ENCODE measurements at places on chromosomes 2 and 18.

GRCh38 chr2:10452312-10452711, 4.2 kb upstream of the ODC1 start:
- DNase-seq = no peak

DNA sequence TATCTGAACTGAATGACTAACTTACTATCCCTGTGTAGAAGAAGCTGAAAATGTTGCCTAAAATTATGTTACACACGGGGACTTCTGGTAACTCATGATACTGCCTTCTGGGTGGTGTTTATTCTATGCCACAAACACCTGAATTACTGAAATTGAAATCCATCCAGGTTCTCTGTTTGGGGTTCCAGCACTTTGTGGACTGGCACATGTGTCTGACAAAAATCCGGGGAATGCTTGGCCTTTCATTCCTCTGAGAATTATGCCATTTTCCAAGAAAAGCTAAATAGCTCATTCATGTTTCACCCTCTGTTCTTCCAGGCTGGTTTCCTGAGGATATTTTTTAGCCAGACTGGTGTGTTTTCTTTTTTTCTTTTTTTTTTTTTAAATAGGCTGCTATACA, 59.5 kb upstream of the POU3F3 start:
- DNase-seq = no peak

- DNase-seq = no peak
Measured at GRCh38 chr2:29576231-29576630, 345.2 kb downstream of the ALK start.

DNA sequence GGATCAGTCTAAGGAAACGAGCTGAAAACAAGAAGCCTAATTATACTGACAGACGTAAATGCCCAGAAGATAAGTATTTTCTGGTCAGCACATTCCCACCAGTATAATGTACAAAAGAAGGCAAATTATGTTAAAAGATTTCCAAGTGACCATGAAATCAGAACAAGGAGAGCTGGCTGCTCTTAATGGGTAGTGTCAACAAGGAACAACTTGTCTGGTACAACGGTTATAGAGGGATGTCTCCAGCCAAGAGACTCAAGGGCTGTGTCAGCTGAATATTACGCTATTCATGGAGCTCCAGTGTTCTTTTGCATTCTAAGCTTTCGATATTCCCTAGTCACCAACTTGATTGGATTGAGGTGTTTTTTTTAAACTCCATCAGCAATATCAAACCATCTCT, 8.6 kb upstream of the L3MBTL4 start:
- DNase-seq = no peak

- DNase-seq = no peak
Measured at GRCh38 chr2:71078624-71079023, 10.2 kb downstream of the NAGK start.

DNA sequence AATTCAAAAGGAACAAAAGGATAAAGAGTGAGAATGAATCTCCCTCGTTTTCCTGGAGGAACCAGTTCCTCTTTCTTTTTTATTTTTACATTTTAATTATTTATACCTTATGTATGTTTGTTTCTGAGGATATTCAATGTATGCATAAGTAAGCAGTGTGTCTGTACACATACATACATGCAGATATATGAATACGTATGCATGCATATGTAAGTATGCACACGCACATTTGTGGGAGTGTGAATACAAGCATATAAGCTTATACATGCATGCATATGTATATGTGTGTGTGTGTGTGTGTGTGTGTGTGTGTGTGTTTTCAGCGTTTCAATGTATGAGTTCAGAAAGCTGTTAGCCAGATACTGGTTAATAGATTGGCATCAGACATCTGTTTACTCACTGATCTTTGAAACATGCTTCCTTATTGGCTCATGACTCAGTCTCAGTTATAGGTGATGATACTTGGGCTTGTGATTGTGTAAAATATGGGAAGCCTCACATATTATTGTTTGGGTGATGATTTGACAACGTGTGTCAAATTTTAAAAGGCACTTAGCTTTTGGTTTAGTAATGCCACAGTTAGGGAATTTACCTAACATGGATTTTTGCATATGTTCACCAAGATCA, 279.7 kb upstream of the TRIB2 start:
- no peak for DNase-seq

- DNase-seq = no peak
Measured at GRCh38 chr2:159902722-159903121, 104.7 kb upstream of the CD302 start.

DNA sequence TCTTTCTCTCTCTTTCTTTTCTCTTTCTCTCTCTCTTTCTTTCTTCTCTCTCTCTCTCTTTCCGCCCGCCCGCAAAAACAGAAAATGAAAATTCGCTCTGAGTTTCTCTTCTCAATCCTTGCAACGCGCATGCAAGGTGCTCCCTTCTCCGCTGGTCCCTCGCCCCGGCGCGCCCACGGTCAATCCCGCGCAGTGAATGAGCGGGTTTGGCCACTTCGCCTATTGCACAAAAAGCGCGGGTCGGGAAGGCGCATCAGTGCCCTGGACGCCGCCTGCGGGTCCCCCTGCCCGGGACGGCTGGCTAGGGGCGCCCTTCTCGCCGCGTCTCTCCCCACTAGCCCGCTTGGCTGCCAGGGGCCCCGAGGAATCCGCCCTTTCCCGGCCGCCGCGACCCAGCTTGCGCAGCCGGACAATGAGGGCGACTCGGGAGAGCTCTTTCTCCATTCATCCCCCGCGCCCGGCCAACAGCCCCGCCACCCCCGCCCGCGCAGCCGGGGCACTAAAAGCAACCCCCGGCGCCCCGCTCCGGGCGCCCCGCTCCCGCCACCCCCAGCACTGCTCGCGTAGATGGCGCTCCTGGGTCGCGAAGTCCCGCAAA, 706 bp downstream of the LAMA1 start:
- DNase-seq = no peak

DNA sequence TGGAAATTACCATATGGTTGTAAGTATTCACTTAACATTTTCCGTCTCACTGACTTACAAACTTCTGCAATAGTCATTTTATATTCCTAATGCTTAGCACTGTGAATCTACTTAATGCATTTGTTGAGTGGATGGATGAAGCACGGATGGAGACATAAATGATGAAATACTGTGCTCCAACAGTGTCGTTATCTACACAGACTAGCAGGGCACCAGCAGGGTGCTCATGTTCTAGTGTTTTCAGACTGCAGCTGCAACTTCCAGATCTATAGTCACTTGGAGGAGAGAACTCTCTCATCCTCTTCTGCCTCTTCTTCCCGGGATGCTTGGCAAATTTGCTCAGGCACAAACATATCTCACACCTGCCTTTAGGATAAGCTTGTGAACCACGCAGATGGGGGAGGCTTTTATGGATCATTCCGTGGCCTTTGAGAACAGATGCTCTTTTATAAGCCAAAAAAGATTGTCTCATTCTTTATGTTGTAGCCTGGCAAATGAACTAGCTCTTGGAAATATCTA, 797.7 kb downstream of the MBD2 start:
- no peak for DNase-seq

- DNase-seq = no peak
Measured at GRCh38 chr2:39202639-39203369, 41.0 kb downstream of the CDKL4 start.
